Stimulated activated CD4-positive, alpha-beta T cell treated with anti-CD3 and anti-CD28 coated beads, Interleukin-2, amount 100 ng/mL, for 4 hours (primary cell): ENCODE measurements at places on chromosomes 4 and X.

DNA sequence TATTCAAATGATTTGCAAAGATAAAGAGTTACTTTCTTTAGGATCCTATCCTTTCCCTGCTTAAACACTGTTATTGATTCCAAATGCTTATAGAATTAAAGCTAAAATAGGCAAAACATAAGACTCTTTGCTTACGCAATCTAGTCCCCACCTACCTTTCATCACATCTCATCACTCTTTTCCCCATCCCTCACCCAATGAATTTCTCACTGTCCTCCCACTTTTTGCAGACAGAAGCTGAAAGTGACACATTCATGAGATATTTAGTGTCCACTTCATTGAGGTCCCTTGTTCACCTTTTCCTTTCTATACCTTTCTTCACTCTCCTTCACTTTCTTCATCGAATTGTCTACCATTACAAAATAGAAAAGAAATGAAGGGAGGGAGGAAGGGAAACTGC lies 424 bp downstream of the SATL1 start:
- DNase-seq: no peak

GRCh38 chrX:132022198-132022966 lies 720 bp upstream of the STK26 start:
- DNase-seq: no peak

DNA sequence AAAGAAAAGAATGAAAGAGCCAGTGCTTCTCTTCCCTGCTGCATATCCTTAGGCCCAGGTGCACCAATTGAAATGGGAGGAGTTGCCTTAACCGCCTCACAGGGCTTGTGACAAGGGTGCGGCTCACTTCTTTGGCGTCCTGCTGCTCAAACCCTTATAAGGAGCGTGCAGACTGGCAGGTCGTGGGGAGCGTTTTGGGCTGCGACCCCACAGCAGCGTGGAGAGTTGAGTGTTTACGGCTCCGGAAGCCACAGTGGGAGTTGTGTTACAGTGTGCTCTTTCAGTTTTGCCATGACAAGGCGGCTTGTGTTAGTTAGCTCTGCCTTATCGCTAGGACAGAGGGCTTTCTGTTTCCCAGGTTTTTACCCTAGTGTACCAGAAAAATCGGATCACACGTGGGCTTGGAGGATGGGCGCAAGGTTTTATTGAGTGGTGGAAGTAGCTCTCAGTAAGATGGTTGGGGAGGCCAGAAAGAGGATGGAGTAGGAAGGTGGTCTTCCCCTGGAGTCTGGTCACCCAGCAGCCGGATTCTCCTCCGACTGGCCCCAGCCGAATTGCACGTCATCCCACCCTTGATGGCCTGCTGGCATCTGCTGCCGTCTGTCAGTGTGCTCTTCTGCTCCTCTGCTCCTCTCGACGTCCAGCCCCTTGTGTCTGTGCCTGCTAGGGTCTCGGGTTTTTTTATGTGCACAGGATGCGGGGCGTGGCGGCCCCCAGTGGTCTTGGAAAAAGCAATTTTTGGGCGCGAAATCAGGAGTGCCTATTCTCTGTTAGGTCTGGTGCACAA lies 718.9 kb downstream of the ARAP2 start:
- DNase-seq: no peak

DNA sequence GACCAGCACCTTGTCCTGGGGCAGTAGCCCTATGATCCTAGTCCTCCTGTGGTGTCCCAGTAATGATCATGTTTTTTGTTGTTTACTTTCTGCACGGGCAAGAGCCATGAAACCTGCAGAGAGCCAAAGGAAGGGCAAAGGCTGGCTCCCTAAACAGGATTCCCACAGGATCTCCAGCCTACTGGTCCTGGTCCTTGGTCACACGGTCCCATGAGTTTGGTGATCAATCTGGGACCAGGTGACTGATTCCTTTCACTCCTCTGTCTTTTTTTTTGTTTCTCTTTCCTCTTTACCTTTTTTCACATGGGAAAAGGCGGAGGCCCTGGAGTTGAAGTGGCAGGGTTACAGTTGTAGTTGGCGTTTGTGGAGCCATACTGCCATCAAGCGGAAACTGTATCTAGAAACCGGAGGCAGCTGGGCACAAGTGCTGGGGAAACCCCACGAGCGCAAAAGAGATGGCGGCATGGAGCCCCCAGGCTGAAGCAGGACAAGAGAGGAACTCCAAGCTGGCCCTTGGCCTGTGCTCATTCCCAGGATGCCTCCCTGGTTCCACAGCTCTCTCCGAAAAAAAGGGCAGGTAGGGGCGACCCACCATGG lies 34.6 kb downstream of the NBDY start:
- DNase-seq: no peak

DNA sequence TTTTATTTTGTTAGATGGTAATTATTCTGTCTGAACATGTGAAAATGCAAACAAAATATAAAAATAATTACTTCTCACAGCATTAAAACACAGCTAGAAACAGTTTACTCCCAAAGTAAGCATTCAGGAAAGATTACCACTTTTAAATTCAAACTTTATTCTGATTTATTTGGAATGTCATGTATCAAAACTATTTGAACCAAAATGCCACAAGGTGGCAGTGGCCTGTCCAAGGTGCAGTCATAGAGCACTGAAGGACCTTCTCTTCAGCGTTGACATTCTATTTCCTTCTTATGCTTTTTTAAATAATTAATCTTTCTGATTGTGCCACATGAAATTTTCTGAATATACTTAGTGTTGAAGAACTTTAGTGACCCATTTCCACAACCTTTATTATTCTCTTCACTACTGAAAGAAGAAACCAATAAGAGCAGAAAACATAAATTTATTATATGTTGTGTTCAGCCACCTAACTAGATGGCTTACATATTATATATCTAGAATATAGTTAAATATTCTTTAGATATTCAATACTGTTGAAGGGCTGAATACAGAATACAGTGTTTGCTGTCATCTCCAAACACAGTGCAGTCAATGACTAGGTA lies 283.6 kb downstream of the CFAP299 start:
- DNase-seq: no peak

DNA sequence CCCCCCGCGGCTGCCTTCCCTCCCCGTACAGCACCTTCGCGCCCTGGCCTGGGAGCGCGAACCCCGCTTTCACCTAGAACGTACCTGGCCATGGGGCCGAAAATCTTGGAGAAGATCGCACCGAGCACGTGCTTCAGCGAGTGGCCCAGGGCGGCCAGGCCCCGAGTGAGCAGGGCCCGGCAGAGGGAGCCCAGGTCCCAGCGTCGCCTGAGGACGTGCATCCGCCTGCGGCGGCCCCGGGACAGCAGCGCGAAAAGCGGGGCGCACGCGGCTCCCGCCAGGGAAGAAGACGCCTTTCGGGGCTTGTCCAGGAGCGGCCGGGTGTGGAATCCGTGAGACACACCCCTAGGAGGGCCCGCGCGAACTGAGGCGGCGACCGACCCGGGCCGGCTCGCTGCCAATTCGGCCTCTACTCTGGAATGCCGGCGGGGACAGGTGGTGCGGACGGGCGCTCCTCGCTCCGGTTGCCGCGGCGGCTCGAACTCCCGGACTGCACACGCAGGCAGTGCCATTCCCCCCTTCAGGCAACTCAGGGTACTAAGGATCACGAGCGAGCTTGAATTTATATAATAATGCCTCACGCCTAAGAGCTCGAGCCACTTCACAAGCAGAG lies at the start of gene HS6ST2:
Gene HS6ST2, minus strand, starts transcription at position 539 of the 613 bp plus-strand sequence.
- DNase-seq: no peak

- no peak for DNase-seq
Observed at GRCh38 chr4:8665406-8666360, 73.1 kb downstream of the CPZ start.

GRCh38 chrX:149569770-149570169 lies 17.5 kb downstream of the MAGEA9B start:
- no peak for DNase-seq

DNA sequence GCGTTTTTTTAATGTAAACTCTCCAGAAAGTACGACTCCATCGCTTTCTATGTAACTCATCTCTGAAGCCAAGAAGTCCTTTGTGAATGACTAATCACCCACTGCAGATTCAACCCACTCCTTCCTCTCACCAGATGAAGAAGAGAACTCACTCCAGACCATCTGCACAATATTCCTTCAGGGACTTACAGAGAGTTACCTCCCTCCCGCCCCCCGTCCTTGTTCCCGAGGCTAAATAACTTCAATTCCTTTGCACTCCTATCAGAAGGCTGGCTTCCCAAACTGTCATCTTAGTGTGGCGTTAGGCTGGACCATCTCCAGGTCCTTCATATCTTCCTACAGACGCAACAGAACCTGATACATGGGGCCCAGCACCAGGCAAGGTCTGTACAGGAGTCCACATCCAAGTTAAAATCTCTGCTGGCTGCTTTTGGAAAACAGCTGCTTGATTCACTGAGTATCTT lies 82.4 kb downstream of the AFAP1 start:
- no peak for DNase-seq

DNA sequence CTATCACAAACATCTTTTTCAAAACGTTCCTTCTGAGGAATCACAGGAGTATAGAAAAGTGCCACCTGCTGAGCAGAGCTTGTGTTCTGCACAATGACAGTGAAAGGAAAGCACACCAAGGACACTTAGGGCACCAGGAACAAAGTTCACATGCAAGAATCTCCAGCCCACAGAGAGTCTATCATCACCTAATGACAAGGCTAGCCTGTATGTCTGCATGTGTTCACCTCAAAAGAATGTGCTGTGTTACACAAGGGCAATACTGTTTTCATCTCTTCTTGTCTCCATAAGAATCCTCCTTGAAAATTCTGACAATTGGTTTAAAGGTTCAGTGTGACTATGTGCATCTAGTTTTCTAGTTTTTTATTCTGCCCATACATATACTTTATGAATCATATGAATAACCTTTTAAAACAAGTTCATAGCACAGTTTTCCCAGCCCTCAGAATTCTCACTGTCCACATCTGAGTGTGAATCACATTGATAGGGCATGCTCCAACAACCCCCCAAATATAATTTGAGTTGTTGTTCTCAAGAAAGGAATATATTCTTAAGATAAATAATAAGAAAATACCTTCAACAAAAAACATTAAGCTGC lies 118.0 kb downstream of the PWWP3B start:
- no peak for DNase-seq

DNA sequence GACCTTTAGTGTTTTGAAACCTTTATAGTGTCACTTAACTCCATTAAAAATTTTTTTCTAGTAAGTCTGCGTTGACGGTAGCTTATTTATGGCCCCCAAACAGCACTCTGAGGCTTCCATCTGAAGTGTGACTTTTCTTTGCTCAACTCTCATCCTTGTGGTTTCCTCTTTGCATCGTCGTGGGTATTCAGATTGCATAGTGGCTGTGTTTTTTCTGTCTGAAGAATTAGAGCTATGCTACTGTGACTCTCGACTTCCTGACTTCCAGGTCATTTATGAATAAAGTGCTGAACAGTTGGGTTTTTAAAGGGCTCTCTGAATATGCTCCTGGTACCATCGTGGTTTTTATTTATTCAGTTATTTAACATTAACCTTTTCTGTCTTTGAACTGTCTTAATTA lies 44.9 kb downstream of the JADE1 start:
- no peak for DNase-seq

DNA sequence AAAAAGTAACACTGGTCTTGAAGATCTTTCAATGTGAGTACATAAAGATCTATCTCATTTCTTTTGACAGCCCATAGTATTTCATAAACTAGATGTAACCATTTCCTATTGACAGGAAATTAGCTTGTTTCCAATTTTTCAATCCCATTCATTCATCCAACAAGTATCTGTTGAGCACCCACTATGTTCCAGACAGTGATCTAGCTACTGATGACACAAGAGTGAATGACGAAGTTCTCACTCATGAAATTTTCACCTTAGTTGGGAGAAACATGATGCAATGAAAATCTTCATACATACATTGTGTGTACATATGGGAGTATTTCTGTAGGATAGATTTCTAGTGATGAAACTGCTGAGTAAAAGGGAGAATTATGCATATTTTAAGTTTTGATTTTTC lies 1.7 kb downstream of the CD38 start:
- no peak for DNase-seq

- no peak for DNase-seq
Observed at GRCh38 chr4:5568931-5569330, 139.4 kb downstream of the EVC2 start.

- no peak for DNase-seq
Observed at GRCh38 chrX:66163447-66163846, 600 bp upstream of the HEPH start.

- no peak for DNase-seq
Observed at GRCh38 chrX:57103489-57103888, 17.9 kb downstream of the SPIN2B start.

DNA sequence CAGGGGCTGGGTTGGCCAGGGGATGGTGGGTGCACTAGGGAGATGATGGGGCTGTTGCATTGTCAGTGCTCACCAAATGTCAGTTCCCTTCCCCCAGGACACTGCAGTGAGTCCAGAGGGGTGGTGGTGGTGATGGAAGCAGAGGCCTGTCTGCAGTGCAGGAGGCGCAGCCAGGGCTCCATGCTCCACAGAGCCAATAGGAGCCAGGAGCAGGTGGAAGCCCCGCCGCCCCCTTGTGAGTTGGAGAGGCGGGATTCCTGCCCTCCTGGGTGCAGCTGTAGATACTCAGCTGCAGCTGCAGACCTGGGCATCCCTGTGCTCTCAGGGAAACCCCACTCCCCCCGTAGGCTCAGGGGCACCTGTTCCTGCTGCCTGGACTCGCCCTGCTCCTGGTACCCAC lies 284.7 kb downstream of the EVC2 start:
- no peak for DNase-seq

DNA sequence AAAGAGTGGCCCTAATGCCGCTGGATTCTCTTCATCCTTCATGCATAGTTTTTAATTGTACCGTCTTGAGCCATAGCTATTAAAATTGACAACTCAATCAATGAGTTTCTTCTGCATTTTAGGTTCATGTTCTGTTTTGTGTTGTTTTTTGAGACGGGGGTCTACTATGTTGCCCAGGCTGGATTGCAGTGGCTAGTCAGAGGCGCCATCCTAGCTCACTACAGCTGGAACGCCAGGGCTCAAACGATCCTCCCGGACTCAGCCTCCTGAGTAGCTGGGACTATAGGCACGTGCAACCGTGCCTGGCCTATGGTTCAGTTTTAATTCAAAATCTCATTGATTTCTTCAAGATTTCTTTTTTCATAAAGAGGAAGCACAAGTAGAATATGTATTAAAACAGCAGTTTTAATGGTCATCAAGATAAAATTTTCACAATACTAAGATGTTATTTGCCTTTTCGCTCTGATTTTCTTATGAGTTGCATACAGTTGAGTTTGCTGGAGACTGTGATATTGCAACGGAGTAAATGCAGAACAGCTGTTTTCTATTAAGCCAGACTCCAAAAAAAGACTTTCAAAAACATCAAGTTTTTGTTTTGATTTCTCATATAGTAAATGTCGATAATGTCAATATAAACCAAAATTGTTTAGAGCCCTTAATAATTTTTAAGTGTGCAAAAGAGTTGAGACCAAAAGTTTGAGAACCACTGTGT lies 1.1 kb upstream of the STX18 start:
- DNase-seq: no peak
